ENCODE measurements at places on chromosomes 3 and 15.

GRCh38 chr3:52347716-52348635, 31.9 kb downstream of the DNAH1 start:
- DNase-seq = no peak

- no peak for DNase-seq
Observed at GRCh38 chr15:46293550-46293949, 658.7 kb downstream of the SQOR start.

- DNase-seq = no peak
Observed at GRCh38 chr3:97066531-97066930, 252.1 kb downstream of the EPHA6 start.

- DNase-seq = no peak
Observed at GRCh38 chr3:53120336-53120735, 9.9 kb downstream of the RFT1 start.

DNA sequence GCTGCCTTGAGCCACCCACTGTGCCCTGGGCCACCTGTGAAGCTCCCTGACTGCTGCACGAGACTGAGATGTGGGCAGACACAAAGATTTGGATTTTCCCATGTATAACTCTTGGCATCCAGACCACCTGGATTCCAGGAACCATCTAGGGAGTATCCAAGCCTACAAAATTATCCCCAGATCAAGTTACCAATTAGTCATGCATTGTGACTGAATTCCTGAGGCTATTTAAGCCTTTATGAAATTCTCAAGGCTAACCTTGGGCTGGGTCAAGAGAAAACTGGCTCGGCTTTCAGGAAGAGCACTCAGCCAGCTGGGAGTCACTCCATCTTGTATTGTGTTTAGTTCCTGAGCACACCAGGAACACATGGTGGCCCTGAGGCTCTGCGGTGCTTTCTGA, 13.3 kb upstream of the ATP13A5 start:
- no peak for DNase-seq

DNA sequence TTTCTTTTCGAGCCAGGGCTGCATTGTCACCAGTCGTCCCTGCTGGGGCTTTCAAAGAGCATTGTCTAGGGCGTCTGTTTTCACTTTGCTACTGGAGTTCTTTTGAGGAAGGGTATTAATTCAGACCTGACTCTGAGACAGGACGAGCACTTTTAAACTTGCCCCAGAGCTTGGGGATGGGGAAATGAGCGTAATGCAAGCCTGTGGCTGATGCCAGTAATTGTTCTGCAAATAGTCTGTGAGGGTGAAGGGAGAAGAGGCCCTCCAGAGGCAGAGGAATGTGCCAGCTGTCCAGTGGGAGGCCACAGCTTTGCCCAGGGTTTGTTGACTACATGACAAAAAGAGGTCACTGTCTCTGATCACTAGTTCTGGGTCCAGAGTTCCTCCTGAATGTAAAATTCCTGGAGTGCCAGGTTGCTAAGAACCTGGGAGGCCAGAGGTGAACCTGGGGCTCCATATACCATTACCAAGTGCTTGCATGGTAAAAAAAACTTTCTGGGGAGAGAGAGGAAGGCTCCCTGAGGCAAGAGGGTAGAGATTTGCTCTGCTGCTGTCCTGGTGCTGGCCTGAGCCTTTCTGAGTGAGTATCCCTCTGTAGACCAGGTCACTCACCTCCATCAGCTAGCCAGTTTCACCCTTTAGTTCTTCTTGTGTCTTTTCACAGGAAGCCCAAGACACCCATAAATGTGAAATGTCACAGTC, 14.8 kb downstream of the EEFSEC start:
- DNase-seq = peak; percentile 22

GRCh38 chr3:176755552-176755951, 441.7 kb downstream of the TBL1XR1 start:
- no peak for DNase-seq

DNA sequence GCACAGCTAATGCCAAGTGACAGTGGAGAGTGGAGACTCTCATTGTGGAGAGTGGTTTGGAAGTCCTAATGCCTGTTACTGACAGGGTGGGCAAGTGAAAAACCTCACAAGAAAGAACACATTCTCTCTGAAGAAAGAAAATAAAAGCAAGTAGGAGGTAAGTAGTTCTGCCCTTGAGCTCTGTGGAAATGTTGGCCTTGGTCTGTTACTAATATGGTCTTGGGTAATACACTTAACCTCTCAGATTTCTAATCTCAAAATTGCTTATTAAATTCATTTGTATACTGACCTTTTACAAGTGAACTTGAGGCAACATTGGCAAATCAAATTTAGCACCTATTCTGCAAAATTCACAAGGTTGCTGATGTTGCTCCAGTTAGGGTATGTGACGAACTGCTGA, 291.6 kb upstream of the CBLB start:
- DNase-seq = no peak

- DNase-seq = no peak
Observed at GRCh38 chr15:96355568-96356187, 25.2 kb downstream of the NR2F2 start.

Measured in muscle of back (tissue), 13 donors.